ENCODE measurements at places on chromosomes 7 and 10.

DNA sequence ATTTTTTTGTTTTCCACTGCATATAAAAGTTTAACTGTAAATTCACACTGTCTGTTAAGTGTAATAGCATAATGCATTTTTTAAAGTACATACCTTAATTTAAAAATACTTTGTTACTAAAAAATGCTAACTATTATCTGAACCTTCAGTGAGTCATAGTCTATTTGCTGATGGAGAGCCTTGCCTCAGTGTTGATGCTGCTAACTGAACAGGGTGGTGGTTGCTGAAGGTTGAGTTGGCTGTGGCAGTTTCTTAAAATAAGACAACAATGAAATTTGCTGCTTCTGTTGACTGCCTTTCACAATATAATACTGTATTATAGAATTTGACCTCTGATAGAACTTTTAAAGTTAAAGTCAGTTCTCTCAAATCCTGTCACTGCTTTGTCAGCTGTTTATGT, 72.3 kb upstream of the GATAD1 start:
- no peak for DNase-seq

DNA sequence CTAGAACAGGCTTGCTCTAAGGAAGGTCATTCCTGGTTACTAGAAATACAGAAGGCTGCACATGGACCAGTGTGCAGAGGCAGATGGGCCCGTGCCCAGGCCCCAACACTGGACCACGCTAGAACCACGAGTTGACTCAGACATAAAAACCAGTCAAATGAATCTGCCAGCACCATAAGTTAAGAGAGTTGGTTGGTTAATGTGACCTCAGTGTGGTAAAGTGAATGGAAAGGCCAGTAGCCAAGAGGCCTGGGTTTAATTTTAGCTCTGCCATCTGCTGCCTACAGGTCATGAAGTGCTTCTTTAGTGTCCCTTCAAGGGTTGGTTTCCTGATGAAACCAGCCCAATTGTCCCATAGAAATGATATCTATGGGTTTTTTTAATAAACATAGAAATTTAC, 329.6 kb upstream of the NRP1 start:
- no peak for DNase-seq

GRCh38 chr10:81179805-81180452, 642.2 kb downstream of the SH2D4B start:
- no peak for DNase-seq

DNA sequence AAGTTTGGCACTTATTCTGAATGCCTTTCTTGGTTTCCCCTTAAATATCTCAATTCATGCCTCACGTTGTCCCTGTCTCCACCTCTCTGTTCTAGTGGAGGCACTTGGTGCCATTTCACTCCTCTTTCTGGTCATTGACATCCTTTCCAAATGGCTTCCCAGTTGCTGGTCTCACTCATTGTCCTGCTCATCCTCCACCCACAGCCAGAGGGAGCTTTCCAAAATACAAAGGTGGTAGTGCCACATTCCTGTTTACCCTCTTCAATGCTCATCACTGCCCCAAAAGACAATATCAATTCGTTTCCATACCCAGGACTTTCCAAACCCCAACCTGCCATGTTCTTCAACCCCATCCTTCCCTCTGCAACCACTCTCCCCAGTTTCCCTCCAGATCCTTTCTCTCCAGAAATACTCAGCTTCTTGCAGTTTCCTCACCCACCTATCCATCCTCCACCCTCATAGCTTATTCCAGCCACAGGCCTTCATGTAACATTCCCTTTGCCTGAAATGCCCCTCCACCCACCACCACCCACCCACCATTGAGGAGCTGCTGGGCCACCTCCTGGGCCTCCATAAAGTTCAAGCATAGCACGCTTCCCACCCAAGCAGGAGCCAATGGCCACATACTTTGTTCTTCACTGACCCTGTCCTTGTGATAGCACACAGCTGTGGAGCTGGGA, 63.1 kb upstream of the ADRB1 start:
- DNase-seq = no peak

DNA sequence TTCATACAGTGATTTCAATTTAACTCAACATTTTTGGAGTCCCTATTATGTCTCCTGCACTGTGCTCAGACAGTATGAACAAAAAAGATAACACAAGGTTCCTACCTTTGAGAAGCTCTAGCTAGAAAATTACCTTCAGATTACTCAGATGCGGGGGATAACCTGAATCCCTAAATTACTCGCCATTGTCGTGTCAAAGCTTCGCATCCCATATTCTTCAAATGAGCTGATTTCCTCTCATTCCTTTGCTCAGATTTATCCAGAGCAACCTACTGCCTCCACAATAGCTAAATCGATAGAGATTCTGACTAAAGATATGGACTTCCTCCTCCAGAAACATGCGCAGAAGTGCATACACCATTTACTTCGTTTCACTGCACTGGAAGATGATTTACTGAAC, 42.6 kb downstream of the ZNF800 start:
- no peak for DNase-seq

- DNase-seq = no peak
These were observed 77.9 kb upstream of the RHOBTB1 start for GRCh38 chr10:61021926-61022325.

DNA sequence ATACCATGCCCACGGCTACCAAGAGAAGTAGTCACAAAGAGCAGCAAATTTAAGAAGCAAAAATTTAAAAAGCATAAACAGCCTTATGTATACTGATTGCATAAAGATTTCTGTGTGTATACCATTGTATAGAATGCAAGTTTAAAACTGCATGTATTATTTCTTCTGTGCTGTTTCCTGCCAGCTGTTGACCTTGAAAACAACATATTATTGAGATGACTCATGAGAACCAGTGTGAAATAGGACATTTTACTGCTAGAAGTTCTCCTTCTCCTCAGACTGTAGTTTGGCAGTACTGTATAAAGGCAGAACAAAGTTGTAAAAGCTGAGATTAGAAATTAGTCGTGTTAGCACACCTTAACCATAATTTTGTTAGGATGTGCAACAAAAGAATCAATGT, 42.3 kb upstream of the SGCE start:
- DNase-seq = no peak

GRCh38 chr10:48745662-48746245, 61.1 kb downstream of the WDFY4 start:
- no peak for DNase-seq

DNA sequence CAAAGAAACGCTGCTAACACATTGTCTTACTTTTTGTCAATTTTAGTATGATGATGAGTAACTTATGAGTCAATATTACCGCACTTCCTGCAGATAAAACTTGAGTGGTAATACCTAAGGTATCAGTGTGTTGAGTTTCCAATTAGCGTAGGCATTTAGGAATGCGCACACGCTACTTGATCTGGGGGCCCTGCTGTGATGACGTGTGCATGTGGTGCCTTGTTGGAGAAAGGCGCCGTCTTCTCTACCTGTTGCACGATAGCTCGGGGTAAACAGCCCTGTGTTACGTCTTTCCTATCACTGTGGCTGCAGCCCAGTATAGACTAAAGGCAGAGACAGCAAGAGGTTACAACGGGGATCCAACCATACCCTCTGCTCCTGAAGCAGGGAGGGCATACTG, 476.8 kb upstream of the ADARB2 start:
- DNase-seq = no peak

- no peak for DNase-seq
These were observed 37.0 kb upstream of the LCOR start for GRCh38 chr10:96794836-96795733.

DNA sequence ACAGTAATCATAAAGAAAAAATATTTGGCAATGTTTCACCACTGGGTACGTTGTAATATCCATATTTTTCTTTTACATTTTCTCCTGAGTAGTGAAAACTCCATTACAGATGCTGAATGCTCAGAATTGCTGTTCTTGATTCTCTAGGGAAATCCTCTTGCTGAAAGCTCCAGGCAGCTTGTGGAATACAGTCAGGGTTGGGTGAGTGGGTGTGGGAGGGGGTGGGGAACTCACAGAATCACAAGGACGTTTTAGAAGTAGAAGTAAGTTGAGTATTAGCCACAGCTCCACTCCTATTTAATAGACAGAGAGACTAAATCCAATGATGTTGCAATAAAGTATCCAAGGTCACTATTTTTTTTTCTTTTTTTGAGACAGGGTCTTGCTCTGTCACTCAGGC, 1270.9 kb downstream of the TYW1 start:
- DNase-seq = no peak

DNA sequence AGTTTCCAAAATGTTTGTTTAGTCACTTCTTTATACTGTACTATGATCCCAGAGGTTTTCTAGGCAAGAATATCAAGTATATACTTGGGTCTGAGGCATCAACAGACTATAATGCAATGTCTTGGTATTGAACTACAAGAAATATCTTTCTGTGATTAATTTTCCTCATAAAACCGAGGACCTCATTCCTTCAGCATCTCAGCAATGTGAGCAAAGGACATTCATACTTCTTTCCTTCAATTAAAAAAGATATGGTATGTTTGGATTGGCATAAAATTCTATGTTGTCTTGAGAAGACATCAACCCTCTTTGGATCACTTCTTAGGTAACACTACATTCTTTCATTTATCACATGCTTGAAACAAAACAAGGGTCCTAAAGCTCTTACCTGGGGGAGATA, 524.5 kb downstream of the PHTF2 start:
- no peak for DNase-seq

DNA sequence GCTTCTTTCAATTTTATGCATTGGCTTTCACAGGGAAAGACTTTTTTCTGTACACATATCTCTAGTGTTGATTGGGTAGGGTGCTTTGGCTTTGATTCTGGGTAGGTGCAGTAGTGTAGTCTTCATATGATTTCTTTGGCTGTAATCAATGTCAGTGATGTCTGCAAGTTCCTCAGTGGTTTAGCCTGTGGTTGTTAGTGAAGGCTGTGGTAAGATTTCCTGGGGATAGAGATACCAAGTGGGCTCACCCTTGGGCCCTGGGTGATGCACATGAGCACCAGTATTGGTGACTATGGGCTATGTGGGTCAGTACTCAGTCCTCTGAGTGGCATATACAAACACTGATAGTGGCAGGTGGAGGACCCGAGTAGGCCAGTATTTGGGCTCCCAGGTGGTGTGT, 13.0 kb downstream of the GIMAP8 start:
- DNase-seq = no peak

DNA sequence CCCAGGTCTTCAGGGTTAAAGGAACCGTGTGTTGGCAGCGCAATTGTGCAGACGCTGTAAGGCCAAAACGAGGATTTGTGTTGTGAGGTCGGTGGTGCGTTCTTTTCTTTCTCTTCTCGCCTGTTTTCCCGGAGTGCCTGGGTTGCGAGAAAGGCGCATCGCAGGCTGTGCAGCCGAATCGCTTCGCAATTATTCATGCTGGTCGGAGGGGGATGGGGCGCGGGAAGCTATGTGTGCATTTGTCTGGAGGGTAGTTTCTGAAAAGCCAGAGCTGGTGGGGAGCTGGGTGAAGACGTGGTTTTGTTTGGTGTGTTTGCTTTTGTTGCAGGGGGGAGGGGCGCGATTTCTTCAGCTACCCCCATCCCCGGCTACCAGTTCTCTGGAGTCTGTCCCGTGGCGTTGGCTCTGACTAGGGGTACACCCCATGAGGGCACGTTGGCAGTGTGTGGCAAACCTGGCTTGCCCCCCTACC, 2.1 kb downstream of the MXI1 start:
- DNase-seq = no peak
